ENCODE measurements at places on chromosomes 2 and 18. TPM values are rescaled to one million over a fixed set of nuclear protein-coding genes. Genes with fewer than 3 reads are reported as not detected.

The RFX8 gene
- 6.4 TPM for total RNA-seq

The AKAIN1 gene
- total RNA-seq = not detected

The CHRNG gene
- total RNA-seq = not detected

The SLC14A1 gene
- 167 TPM for total RNA-seq

The HNRNPLL gene
- 40.3 TPM for total RNA-seq

The STPG4 gene
- total RNA-seq = 0.20 TPM

The TRAPPC8 gene
- total RNA-seq = 55.4 TPM
